ENCODE measurements at places on chromosomes 1 and 21. TPM values are rescaled to one million over a fixed set of nuclear protein-coding genes. Genes with fewer than 3 reads are reported as not detected.

- no peak for DNase-seq
Measured at GRCh38 chr1:219902951-219903350, 25.4 kb downstream of the SLC30A10 start.

GRCh38 chr1:84402060-84402459 lies 3.8 kb downstream of the DNASE2B start:
- DNase-seq: peak; percentile 37

KLF17 gene
- 0.50 TPM for total RNA-seq

KIF17 gene
- total RNA-seq: 1.3 TPM

Measured in fibroblast of lung (primary cell).